Adrenal gland (tissue), 19 donors: ENCODE measurements at places on chromosomes 2 and 18. TPM values are rescaled to one million over a fixed set of nuclear protein-coding genes. Genes with fewer than 3 reads are reported as not detected.
A peak's percentile ranks its signal among the peaks of the same experiment; 100 is the strongest.

GRCh38 chr2:86393521-86394491 is 47.4 kb upstream of the KDM3A start:
- no peak for DNase-seq
- peak overlapping the region; percentile 75 for H3K27ac ChIP-seq
- H3K27me3 ChIP-seq: no peaks in the 10 kb centered on the region
- H3K4me1 ChIP-seq: peaks cover 18% of the 10 kb centered on the region
- no peaks in the 10 kb centered on the region for H3K36me3 ChIP-seq
- no peak overlapping the region for H3K4me3 ChIP-seq

DNA sequence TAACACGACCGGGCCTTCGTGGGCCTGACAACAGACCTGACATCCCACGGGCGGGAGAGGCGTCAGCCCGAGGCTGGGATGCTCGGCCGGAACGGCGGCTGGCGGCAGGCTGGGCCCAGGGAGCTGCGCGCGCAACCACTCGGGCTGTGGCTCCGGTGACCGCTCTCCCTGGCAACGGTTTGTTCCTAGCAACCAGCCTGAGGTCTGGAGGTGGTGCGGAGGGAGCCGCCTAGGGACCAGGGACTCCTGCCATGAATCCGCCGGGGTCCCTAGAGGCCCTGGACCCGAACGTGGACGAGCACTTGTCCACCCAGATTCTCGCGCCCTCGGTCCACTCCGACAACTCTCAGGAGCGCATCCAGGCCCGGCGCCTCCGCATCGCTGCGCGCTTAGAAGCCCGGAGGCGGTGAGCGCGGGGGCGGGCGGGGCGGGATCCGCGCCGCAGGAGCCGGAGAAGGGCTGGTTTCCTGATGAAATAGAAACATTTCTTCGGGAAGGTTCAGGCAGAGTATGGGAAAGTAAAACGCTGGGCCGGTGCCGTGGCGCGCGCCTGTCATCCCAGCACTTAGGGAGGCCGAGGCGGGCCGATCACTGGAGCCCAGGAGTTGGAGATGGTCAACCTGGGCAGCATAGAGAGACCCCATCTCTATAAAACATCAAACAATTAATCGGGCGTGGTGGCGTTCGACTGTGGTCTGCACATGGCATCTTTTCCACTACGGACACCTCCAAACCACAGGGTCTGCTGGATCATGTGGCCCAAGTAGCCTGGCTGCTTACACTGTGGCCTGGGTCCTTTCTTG is at the start of gene DRC1:
DRC1 (plus strand) TSS at position 182 of the 803 bp plus-strand sequence; CDS start at position 252, 70 bp downstream.
- H3K36me3 ChIP-seq: no peaks in the 10 kb centered on the region
- peak within 1 kb of the TSS; percentile 29 for H3K4me3 ChIP-seq
- no peak within 1 kb of the TSS for H3K27ac ChIP-seq
- H3K27me3 ChIP-seq: no peaks in the 10 kb centered on the region

- H3K27ac ChIP-seq: no peak overlapping the region
- H3K36me3 ChIP-seq: no peaks in the 10 kb centered on the region
- no peaks in the 10 kb centered on the region for H3K4me1 ChIP-seq
- no peak overlapping the region for H3K4me3 ChIP-seq
- no peak for DNase-seq
Observed at GRCh38 chr2:149191915-149192314, 138.5 kb upstream of the LYPD6 start.

UBXN2A gene
- total RNA-seq: 9.9 TPM

SFT2D3 gene
- total RNA-seq: 6.0 TPM
